ENCODE measurements at places on chromosomes 3 and 15. TPM values are rescaled to one million over a fixed set of nuclear protein-coding genes. Genes with fewer than 3 reads are reported as not detected.

Gene TIGIT
- not detected for total RNA-seq

Gene TTBK2
- 14.5 TPM for total RNA-seq

Gene RASL12
- total RNA-seq = not detected

Gene CPA3
- total RNA-seq = not detected

Gene STRC
- not detected for total RNA-seq

Gene POPDC2
- total RNA-seq = 0.39 TPM

Gene ECE2
- not detected for total RNA-seq

Gene TMEM45A
- total RNA-seq = 16.1 TPM

Gene ATP13A4
- total RNA-seq = not detected

Gene MYRIP
- not detected for total RNA-seq

GRCh38 chr3:98561727-98562521, 30.1 kb downstream of the GPR15 start:
- no peak for DNase-seq

GRCh38 chr3:176075046-176075445, 1122.2 kb downstream of the TBL1XR1 start:
- no peak for DNase-seq

GRCh38 chr3:146387566-146387965, 81.8 kb downstream of the PLSCR2 start:
- no peak for DNase-seq

GRCh38 chr3:33016846-33017405, 65.5 kb downstream of the CCR4 start:
- DNase-seq = no peak

GRCh38 chr3:132569153-132569552, 27.9 kb upstream of the ACKR4 start:
- DNase-seq = no peak

GRCh38 chr3:29067007-29067406, 213.9 kb upstream of the RBMS3 start:
- DNase-seq = peak; percentile 72

DNA sequence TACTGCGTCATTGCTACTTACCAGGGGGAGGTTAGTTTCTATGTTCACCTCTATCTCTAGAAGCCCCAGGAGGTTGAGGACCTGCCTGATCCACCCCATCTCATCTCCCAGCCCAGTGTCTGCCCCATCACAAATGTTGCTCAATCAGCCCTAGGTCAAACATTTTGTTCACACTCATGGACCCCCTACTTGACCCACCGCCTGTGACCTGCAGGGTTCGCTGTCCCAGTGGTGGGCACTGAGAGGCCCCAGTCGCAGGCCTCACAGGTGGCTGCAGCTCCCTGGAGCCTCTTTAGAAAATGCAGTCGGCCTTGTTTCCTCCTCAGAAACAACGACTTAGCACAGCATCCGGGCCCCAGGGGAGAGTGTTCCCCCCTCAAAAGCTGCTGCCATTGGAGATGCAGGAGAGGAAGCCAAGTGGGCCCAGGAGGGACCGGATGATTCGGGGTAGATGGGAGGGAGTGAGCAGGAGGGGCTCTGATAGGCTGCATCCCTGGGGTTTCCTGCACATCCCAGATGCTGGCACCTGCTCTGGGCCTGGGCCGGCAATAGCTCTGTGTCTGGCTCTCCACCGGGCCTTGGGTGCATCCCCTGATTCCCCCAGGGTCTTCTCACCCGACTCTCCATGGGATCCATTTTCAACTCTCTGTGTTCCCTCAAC, 18.4 kb upstream of the INSYN1 start:
- no peak for DNase-seq

GRCh38 chr15:41966414-41966812, 5.9 kb downstream of the EHD4 start:
- no peak for DNase-seq

- DNase-seq = no peak
Observed at GRCh38 chr3:190058521-190059241, 62.0 kb downstream of the P3H2 start.

- DNase-seq = no peak
Observed at GRCh38 chr3:115322901-115323300, 175.8 kb upstream of the ZBTB20 start.

GRCh38 chr3:65151666-65152065, 463.9 kb upstream of the ADAMTS9 start:
- no peak for DNase-seq

GRCh38 chr15:80419546-80419945, 15.4 kb downstream of the ARNT2 start:
- DNase-seq = no peak

DNA sequence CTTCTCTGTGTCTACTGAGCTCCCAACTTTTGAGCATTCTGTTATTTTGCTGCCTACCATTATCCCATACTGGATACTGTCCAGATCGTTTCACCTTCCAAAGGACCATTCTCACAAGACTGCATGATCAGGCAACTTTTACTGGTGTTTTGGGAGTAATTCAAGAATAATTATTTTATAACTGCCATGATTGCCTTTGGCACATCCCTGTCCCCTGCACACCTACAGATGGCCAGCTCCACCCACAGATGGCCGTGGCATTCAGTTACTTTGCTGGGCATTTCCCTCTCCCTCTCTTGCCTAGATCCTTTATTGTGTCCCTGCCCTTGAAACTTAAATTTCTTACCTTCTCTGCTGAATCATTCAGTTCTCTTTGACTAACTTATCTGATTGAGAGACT, 263.9 kb downstream of the DIPK2A start:
- no peak for DNase-seq

DNA sequence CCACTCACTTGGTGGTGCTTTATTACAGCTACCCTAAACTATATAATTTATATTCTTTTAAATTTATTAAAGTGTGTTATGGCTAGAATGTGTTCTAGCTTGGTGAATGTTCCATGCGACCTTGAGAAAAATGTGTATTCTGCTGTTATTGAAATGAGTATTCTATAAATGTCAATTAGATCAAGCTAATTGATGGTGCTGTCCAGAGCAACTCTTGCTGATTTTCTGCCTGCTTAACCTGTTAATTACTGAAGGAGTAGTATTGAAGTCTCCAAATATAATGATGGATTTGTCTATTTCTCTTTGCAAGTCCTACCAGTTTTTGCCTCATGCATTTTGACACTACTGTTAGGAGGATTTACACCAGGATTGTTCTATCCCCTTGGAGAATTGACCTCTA, 3.2 kb upstream of the TEX9 start:
- no peak for DNase-seq

DNA sequence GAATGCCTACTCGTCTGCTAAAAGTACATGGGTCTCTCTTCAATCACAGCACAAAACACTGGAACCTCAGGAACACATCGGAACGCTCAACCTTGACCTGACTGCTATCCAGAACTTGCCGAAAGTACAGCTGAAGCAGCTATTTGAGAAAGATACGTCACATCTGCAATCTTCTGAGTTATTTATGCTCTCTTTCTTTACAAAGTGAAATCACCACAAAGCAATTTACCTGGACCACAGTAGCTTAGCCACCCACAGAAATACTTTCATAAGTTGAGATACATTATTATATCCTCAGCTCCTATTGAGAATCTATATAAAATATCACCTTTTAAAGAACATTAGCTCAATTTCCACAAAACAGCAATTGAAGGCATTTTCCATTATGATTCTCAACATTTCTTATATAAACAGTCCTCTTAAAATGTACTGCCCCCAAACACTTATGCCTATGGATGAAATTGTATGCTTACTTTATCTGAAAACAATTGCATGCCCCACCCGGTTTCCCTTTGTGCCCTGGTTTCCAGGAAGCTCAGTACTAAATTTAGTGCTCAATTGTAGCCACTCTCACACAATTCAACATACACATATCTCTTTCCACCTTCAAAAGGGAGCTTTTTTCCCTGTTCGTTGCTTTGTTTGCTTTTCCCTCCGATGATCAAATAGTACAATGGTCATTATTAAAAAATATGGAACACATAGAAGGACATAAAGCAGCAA, 31.8 kb downstream of the HEG1 start:
- DNase-seq = no peak

DNA sequence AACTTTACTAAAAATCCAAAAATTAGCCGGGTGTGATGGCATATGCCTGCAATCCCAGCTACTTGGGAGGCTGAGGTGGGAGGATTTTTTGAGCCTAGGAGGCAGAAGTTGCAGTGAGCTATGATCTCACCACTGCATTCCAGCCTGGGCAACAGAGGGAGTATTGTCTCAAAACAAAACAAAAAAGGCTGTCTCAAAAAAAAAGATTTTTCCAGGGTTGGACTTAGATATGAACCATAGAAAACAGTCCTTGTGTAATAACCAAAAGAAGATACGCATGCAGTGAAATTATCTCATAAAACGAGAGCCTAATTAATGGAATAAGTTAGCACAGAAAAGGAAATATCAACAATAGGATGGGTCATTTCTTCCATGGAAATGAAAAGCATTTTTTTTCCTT, 320.4 kb upstream of the RASGRP1 start:
- DNase-seq = no peak
